T1000 (cell line): ENCODE measurements at places on chromosomes 4 and X.
A peak's percentile ranks its signal among the peaks of the same experiment; 100 is the strongest.

- no peak for DNase-seq
Observed at GRCh38 chr4:183264614-183265013, 55.5 kb downstream of the CLDN22 start.

GRCh38 chrX:34918091-34918736 lies 24.4 kb upstream of the FAM47B start:
- no peak for DNase-seq

DNA sequence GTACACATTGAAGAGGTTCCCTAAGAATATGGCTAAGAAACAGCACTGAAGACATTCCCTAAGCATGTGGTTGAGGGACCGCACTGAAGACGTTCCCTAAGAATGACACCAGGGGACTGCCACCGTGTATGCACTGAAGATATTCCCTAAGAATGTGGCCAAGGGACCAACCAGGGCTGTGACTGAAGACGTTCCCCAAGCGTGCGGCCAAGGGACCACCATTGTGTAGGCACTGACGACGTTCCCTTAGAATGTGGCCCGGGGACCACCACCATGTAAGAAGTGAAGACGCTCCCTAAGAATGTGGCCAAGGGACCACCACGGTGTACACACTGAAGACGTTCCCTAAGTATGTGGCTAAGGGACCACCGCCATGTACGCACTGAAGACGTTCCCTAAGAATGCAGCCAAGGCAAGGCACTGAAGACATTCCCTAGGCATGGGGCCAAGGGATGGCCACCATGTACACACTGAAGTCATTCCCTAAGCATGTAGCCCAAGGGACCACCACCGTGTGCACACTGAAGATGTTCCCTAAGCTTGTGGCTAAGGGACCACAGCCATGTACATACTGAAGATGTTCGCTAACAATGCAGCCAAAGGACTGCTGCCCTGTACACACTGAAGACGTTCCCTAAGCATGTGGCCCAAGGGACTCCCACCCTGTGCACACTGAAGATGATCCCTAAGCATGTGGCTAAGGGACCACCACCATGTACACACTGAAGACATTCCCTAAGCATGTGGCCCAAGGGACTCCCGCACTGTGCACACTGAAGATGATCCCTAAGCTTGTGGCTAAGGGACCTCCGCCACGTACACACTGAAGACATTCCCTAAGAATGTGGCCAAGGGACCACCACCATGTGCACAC lies 22.0 kb downstream of the DHRSX start:
- no peak for DNase-seq

DNA sequence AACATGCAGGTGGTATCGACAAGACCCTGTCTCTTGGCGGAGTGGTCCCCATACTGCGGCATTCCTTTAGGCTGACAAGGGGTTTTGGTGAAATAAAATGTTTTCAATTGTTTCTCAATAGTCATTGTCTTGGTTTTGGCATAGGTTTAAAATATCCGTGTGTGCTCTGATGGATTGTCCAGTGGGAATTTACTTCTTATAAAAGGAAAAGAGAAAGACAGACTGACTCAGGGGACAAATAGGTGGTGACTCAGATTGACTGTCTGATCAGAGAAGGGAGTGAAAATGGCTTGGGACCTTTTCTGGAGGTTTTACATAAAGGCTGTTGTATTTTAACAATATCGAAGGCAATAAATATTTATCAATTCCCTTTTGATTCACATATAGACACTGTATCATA lies 129.8 kb downstream of the SORBS2 start:
- no peak for DNase-seq

DNA sequence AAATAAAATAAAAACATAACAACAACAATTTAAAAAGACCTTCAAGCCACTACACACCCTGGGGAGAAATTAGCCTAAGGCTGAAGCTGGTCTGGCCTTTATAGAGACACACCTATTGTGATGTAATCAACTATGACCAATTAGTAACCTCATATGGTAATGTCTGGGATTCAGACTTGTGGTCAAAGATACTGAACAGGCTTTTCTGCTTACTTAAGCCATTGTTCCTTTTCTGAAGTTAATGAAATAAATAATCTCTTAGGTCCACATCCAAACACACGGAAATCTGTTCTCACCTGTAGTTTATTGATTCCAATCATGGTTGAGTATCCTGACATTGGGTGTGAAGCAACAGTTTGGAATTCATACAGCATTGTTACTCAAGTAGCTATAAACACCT lies 152.5 kb downstream of the PLS3 start:
- DNase-seq, result no peak

- no peak for DNase-seq
Observed at GRCh38 chr4:38129460-38130227, 169.4 kb downstream of the PTTG2 start.

DNA sequence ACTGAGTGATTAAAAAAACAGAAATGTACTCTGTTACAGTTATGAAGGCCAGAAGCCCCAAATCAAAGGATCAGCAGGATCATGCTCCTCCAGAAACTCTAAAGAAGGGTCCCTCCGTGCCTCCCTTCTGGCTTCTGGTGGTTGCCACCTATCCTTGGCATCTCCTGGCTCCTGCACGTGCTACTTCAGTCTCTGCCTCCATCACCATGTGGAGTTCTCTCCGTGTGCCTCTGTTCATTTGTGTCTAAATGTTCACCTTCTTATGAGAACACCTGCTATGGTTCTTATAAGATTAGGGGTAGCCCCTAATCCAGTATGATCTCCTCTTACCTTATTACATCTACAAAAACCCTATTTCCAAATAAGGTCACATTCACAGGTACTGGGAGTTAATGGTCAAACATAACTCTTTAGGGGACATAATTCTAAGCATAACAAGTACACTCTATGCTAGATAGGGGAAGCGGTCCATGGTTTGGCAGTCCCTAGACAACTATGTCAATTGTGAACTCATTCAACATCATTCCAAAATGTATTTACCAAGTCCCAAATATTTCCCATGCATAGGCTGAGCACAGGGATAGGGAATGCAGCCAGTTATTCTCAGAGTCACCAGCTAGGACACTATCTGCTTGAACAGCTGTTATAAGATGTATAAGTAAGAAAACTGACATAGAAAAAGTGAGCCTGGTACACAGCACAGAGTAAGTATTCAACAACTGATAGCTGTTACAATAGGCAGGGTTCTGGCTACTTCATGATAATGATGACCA lies 295.5 kb upstream of the BOD1L1 start:
- DNase-seq, result no peak

- no peak for DNase-seq
Observed at GRCh38 chrX:18887177-18887824, 96.6 kb downstream of the PHKA2 start.

DNA sequence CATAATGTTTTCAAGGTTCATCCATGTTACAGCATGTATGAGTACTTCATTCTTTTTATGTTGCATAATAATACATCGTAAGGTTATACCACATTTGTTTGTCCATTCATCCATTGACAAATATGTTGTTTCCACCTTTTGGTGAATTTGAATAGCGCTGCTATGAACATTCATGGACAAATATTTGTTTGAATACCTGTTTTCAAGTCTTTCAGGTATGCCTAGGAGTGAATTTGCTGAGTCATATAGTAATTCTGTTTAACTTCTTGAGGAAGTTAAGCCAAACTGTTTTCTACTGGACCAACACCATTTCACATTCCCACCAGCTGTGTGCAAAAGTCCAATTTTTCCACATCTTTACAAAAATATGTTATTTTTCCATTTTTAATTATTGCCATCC lies 31.5 kb downstream of the IRS4 start:
- DNase-seq, result no peak

- no peak for DNase-seq
Observed at GRCh38 chrX:133440081-133440796, 24.9 kb upstream of the GPC4 start.

DNA sequence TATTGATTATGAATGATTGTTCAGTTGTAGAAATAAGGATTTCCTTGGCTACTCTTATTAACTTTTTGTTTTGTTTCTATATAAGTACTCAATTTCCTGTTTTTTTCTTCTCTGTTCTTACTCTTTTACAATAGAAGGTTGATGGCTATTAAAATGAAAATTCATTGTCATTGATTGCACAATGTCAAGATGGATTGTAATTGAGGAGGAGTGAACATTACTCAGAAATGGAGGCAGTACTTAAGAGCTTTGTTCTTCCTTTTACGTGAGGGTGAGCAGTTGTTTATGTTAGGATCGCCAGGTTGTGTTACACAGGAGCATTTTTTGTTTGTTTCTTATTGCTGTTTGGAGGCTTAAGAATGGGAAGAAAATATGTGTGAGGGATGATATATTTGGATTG lies 2062.4 kb downstream of the ARAP2 start:
- DNase-seq, result no peak

DNA sequence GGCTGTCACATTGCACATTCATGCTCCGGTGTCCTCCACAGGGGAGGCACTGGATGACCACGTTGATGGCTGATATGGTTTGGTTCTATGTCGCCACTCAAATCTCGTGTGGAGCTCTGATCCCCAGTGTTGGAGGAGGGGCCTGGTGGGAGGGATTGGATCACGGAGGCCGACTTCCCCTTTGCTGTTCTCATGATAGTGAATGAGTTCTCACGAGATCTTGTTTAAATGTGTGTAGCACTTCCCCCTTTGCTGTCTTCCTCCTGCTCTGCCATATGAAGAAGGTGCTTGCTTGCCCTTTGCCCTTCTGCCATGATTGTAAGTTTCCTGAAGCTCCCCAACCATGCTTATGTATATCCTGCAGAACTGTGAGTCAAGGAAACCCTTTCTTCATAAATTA lies 22.3 kb upstream of the NAT8L start:
- no peak for DNase-seq

- DNase-seq, result no peak
Observed at GRCh38 chr4:152659806-152660205, 20.0 kb downstream of the TMEM154 start.

GRCh38 chr4:85747882-85748491 lies 273.0 kb downstream of the ARHGAP24 start:
- no peak for DNase-seq

DNA sequence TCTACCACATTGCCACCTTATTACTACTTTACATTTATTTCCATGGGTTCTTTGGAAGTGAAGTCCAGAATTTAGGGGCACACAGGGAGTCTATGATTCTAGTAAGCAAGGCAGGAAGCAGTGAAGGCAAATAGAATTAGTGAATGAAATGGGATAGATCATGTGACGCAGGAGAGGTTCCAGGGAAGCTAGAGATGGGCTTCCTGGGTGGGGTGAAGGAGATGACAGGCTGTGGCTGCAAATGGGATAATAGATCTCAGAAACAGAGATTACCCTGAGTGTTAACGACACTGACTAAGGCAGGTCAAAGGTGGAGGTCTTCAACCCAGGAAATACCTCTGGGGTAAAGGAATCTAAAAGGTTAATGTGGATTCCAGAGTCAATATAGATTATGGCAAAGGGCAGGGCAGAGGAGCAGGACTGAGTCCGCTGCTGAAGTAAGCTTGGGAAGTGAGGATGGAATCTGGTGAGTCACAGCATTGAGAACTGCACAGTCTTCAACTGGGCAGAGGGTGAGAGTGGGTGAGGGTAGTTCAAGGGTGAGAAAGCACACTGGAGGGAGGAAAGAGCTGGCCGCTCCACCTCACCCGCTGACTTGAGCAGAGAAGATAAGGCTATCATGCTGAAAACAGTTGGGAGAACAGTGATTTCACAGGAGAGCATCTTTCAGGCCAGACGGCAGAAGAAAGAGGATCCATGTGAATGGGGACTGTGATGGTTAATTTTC lies 70.8 kb downstream of the ANXA3 start:
- no peak for DNase-seq

DNA sequence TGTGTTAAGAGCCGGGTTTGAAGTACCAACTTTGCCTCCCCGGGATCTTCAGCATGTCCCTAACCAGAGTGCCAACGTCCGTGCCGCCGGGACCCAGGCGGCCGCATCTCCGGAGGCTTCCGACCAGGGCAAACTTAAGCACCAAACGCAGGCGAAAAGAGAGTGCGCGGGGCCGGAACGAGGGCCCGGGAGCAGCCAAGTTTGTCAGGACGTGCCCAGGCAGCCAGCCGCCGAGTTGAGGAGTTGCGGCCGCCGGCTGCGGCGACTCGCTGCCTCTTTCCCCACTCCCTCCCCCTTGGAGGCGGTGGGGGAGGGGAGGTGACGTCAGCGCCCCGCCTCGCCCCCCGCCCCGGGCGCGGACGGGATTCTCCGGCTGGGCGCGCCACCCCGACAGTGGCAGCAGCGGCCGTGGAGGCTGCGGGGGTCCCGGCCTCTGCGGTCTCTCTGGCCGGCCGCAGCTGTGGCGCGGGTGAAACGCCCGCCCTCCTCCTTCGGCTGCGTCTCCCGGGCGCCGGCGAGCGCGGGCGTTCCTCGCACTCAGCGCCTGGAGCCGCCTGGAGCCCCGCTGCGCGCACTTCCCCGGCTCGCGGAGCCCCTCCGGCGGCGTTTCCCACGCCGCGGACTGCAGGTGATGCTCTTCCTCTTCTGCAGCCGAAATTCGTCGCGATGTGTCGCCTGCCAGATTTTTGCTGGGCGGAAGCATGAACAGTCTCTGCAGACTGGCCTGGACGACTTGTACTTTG lies 2.9 kb upstream of the FAT1 start:
- peak; percentile 31 for DNase-seq

GRCh38 chr4:72390409-72390808 lies 178.6 kb downstream of the ADAMTS3 start:
- no peak for DNase-seq

- no peak for DNase-seq
Observed at GRCh38 chr4:75820197-75820596, 82.1 kb downstream of the PPEF2 start.

DNA sequence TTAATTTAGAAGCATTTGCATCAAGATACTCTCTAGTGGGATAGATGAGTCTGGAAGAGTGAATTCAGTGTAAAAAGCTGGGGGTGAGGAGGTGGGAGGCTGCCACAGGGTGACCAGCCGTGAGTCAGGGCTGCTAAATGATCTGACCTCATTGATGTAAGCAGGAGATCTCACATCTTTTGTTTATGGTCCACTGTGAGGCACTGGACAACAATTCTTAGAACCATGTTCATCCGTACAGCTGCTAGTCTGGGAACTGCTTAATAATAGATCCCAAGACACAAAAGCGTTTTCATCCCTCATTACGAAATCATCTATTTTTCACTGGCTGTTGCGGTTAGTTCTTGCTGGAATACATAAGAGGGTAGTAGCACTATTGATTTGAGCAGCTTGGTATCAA lies 14.1 kb downstream of the KLF3 start:
- DNase-seq, result peak; percentile 52

DNA sequence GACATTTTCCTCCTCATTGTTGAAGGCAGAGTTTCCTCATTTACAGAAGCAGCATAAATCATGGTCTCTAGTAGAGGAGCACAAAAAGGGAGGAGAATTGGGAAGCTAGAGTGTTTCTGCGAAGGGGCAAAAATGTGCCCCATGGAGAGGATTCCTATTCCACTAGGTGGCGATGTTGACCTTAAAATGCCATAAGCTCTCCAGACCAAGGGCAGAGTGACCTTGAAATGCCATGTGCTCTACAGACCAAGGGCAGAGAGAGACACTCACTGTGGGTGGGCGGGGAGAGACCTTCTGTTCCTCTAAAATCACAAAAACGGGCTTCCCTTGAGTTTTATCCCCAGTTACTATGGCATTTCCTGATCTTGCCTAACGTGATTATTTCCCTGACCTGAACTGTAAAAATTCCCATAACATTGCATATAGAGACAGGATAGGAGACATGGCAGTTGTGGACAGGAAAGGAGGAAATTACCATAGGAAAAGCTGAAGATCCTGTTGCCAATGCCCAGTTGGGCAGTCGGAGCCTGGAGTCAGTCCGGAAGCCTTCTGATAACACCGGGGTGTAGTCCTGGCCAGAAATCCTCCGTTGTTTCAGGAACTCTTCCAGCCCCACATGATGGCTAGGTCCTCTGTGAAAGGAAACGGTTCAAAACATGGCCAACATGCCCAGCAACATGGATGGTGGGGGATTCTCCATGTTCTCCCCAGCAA lies 567.7 kb downstream of the MAGEB5 start:
- DNase-seq, result peak; percentile 1
